ENCODE measurements at places on chromosomes 2 and 18.

DNA sequence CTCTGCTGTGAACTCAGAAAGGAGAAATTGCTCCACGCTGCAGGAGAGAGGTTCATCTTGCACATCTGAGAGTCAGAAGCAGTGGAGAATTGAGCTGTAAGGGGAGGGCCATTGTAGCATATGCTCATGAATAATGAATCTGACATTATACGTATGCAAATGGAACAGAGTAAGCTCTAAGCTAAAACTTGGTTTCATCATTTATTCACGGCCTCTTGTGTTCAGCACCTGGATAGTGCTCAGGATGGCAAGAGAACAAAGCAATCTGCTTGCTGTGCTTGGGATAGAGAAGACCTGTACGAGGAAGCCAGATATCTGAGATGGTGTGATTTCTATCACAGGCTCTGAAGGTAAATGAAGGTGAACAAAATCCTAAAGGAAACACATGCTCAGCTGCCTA, 87.9 kb upstream of the GCFC2 start:
- DNase-seq = no peak

GRCh38 chr2:96245609-96246390, 20.0 kb downstream of the TMEM127 start:
- no peak for DNase-seq

- no peak for DNase-seq
Measured at GRCh38 chr2:109135359-109136197, 6.6 kb downstream of the SH3RF3 start.

DNA sequence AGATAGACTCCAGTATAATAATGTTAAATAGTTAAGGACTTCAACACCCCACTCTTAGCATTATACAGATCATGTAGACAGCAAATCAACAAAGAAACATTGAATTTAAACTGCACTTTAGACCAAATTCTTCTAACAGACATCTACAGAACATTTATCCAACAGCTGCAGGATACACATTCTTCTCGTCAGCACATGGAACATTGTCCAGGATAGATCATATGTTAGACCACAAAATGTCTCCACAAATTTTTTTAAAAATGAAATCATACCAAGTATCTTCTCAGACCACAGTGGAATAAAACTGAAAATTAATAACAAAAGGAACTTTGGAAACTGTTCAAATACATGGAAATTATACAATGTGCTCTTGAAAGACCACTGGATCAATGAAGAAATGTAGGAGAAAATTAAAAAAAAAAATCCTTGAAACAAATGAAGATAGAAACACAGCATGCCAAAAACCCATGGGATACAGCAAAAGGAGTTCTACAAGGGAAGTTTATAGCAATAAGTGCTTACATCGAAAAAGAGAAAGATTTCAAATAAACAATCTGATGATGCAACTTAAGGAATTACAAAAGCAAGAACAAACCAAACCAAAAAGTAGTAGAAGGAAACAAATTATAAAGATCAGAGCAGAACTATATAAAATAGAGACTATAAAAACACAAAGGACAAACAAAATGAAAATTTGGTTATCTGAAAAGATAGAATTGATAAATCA, 12.3 kb upstream of the SPP2 start:
- DNase-seq = no peak

- DNase-seq = no peak
Measured at GRCh38 chr2:238165288-238165921, 6.6 kb downstream of the ERFE start.

DNA sequence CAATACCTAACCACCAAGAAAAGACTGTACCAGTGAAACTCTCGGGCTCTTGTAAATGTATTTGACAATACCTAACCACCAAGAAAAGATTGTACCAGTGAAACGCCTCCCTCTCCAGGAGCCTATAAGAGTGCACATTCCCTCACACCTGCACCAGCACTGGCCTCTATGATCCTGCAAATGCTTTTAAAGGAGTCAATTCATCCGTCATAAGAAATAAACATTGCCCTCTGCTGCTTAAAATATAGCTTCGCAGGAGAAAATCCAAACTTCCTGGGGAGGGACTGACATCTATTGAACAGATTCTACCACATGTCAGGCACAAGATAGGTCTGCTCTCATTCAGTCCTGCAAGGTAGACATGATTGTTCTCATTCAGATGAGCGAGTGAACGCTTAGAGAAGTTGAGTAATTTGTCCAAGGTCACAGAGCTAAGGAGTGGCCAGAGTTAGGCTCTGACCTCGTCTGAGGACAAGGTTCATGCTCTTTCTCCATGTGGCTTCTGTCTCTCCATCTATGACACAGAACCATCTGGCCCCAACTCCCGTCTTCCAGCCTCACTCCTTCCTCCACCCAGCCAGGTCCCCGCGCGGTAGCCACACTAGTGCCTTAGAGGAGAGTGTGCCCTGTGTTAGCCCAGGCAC, 38.7 kb downstream of the MCFD2 start:
- peak; percentile 68 for DNase-seq

DNA sequence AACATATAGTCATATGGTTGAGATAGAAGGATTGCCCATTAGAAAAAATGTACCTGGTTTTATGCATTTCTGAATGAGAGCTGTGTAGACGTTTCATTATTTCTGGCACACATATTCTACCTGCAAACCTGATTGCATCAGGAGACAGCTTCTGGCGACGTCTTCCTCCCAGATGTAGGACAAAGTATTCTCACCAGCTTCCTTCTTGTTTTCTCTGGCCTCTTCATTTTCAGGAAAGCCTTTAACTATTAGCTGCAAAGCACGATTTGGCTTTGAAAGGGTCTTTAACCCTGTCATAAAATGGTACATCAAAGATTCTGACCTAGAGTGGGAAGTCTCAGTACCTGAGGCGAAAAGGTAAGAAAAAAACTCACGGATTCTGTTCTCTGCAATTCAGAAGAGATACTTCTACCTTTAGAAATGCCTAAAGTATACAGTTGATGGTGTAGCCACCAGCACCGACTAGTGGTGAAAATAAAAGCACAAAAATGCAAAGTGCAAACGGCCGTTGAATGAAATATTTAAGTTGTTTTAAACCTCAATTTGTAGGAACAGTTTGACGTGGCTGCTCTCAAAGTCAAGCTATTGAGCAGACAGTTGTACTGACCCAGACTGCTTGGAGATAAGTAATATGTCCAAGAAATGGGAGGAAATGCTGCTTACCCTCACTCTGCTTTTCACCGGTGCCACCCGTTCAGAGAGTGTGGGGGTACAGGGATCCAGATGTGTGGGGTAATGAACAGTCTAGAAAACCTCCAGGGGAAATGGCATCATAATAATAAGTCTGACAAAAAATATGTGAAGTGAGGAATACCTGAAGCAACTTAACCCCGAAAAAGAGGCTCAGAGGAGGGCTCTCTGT, 20.2 kb downstream of the IL18RAP start:
- DNase-seq = peak; percentile 47

GRCh38 chr18:13136056-13136903, 82.3 kb upstream of the LDLRAD4 start:
- DNase-seq = no peak

DNA sequence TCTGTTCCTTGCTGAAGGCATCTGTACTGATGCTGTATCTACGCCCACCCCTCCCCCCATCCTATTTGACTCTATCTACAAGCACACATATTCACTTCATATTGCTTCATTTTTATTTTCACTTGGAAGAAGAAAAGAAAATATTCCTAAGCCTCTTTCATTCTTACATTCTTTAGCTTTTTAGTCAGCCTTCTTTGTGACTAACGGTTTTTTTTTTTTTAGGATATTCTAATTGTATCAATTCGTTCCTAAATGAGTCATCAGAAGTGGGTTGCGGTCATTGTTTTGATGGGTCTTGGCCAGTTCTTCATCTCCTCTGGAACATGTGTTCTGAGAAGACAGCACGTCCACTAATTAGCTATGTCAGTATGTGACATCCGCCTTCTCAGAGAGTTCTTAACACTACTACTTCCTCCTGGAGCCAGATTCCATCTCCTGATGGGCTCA, 88.7 kb downstream of the MYO1B start:
- DNase-seq = no peak

- DNase-seq = no peak
Measured at GRCh38 chr2:1305342-1306013, 107.8 kb upstream of the TPO start.

GRCh38 chr2:105886029-105886454, 141.3 kb downstream of the NCK2 start:
- no peak for DNase-seq

GRCh38 chr2:230492107-230492506, 76.1 kb downstream of the SP100 start:
- no peak for DNase-seq

GRCh38 chr2:85400023-85400422, 10.1 kb downstream of the CAPG start:
- DNase-seq = no peak

DNA sequence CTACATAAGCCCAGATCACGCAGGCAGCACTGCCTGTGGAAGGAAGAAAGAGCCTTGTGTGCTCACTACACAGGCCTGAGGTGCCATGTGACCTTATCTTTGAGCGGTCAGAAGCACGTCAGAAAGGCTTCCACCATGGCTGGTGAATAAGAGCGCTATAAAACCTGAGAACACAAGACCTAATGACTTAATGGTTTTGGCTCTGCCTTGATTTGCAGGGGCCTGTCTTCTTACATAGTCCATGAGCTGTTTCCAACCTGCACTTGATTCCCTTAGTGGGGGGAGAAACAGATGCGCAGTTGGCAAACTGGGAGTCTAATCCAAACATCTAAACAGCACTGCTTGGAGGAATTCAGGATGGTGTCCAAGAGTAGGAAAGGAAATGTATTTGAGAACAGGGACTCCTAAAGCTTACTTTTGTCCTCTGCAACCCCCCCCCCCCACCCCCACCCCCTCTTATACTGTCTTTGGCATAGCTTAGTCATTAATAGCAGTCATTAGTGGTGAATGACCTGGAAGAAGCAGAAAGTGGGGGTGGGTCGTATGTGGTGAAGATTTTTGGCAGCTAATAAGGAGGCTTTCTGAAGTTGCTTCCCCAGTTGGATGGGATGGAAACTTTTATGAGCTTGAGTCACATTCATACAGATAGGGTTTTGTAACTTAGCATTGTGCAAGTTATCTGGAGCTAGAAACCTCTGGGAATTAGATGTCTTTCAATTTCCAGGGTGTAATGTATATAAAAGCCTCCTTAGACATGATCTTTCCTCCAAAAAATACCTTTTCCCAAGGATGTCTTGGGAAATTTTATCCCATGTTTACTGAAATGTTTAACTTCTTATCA, 454.1 kb downstream of the MEIS1 start:
- DNase-seq = peak; percentile 73

- no peak for DNase-seq
Measured at GRCh38 chr2:44273596-44273995, 1.7 kb upstream of the SLC3A1 start.

DNA sequence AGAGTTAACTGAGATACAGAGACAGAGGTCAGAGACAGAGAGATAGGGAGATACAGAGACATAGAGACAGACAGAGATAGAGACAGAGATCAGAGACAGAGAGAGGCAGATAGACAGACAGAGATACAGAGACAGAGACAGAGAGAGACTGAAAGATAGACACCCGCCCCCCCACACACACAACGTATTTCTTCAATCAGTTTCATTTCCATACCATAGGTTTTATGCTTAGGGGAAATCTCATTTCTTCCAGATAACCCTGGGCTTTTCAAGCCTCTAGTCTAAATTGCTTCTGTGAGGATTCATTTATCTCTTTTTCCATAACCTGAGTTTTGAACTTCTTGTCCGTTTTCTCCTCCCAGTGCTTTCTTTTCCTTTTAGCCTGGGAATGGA, 94.6 kb downstream of the CD8B2 start:
- DNase-seq = no peak

Measured in hepatocyte (in vitro differentiated cells).